HT1080 (cell line): ENCODE measurements at places on chromosomes 16 and 17. TPM values are rescaled to one million over a fixed set of nuclear protein-coding genes. Genes with fewer than 3 reads are reported as not detected.
A peak's percentile ranks its signal among the peaks of the same experiment; 100 is the strongest.

The DOC2B gene
- total RNA-seq, result not detected in 2 replicates

The ACSM3 gene
- total RNA-seq, result 0.45 and 0.70 TPM in 2 replicates

The PDILT gene
- total RNA-seq, result not detected in 2 replicates

The GSG1L2 gene
- not detected in 2 replicates for total RNA-seq

The KCNJ18 gene
- 0.07 TPM in 1 of 2 replicates, not detected in the other for total RNA-seq

The NT5C3B gene
- 56.2 and 73.8 TPM in 2 replicates for total RNA-seq

The EPN3 gene
- not detected in 2 replicates for total RNA-seq

The CCL16 gene
- total RNA-seq, result not detected in 2 replicates

The KRT33A gene
- not detected in 2 replicates for total RNA-seq

The PPP1R1B gene
- total RNA-seq, result 0.30 TPM in 1 of 2 replicates, not detected in the other

The PTX4 gene
- total RNA-seq, result not detected in 2 replicates

GRCh38 chr16:3087243-3088235 lies 11.6 kb downstream of the ZSCAN10 start:
- DNase-seq, result no peak

GRCh38 chr17:67528751-67529436 lies 151.8 kb downstream of the PITPNC1 start:
- peak; percentile 90 for DNase-seq

- DNase-seq, result no peak
These were observed 893 bp downstream of the CTU2 start for GRCh38 chr16:88706965-88707826.

- no peak for DNase-seq
These were observed 5.2 kb downstream of the TLCD3A start for GRCh38 chr17:737561-738113.

DNA sequence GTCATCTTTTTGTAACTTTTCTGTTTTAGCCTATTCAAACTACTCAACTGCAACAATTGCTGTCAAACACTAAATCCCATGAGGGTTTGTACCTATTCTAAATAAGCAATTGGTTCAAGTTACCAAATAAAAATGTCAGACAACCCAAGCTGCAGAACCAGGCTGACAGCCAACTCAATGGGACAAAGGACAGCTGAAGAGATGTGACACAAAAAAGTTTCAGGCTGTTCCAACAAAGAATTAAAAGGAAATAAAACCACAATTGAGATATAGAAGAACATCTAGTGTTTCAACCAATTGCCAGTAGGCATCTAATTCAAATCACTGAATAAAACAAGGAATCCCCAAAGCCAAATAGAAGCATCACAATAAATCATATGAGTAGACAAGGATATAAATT lies 49.3 kb downstream of the GRB7 start:
- no peak for DNase-seq

DNA sequence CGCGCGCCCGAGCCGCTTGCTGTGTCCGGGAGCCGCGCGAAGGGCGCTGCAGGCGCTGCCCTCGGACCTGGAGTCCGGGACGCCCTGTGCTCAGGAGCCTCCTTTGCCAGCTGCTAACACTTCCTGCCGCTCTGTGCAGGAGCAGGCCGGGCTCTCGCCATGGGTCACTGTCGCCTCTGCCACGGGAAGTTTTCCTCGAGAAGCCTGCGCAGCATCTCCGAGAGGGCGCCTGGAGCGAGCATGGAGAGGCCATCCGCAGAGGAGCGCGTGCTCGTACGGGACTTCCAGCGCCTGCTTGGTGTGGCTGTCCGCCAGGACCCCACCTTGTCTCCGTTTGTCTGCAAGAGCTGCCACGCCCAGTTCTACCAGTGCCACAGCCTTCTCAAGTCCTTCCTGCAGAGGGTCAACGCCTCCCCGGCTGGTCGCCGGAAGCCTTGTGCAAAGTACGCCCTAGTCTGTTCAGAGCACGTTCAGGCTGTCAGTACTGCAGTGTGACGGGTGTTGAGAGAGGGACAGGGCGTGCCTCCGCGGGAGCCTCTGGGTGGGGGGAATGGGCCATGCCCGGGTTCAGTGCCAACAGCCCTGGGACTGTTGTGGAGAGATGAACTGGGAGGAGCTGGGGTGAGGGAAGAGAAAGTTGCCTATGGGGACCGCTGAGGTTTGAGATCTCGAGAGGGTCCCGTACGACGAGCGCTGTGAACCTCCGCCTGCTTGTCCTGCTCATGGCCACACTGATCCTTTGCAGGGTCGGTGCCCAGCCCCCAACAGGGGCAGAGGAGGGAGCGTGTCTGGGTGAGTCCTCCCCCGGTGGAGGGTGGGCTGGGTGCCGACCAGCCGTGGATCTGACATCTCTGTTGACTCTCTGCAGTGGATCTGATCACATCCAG lies 1.3 kb downstream of the ZNF276 start:
- peak; percentile 59 for DNase-seq

- DNase-seq, result no peak
These were observed 367.5 kb downstream of the CPPED1 start for GRCh38 chr16:12436201-12436657.

DNA sequence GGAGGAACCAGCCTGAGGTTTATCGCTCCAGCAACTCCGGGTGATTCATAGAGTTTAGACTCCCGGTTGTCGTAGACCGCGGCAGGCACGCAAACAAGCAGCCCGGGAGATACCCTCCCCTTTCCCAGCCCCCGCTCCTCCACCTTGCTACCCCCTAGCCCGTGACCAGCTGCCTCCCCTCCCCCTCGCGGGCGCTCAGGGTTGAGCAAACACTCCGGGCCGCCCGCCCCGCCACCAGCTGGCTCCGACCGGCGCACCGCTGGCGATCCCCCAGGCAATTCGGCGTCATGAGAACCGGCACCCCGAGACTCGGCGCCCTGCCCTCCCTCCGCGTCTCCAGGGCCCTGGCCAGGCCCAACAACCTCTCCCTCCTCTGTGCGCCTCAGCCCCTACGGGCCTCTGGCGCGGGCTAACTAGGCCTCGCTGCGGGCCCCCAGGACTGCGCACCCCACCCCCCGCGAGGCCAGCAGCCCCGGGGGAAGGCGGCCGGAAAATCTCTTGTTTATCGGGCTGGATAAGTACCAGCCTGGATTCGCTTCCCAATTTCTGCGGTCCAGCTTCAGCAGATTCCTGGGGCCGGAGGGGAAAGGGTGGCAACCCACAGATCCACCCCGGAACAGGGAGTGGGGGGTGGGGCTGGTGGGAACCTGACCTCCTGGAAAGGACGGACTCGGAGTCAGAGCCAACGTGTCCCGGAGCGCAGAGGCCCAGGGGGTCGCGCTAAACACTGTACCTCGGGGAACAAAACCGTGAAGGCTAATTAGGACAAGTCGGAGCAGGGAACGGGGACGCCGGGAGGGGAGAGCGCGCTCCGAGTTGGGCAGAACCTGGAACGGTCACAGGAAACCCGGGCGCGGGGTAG lies 951 bp upstream of the GPRC5C start:
- DNase-seq, result peak; percentile 23

- no peak for DNase-seq
These were observed 71.5 kb downstream of the TAOK1 start for GRCh38 chr17:29461483-29462206.

GRCh38 chr17:9456330-9456729 lies 119.3 kb downstream of the STX8 start:
- no peak for DNase-seq

DNA sequence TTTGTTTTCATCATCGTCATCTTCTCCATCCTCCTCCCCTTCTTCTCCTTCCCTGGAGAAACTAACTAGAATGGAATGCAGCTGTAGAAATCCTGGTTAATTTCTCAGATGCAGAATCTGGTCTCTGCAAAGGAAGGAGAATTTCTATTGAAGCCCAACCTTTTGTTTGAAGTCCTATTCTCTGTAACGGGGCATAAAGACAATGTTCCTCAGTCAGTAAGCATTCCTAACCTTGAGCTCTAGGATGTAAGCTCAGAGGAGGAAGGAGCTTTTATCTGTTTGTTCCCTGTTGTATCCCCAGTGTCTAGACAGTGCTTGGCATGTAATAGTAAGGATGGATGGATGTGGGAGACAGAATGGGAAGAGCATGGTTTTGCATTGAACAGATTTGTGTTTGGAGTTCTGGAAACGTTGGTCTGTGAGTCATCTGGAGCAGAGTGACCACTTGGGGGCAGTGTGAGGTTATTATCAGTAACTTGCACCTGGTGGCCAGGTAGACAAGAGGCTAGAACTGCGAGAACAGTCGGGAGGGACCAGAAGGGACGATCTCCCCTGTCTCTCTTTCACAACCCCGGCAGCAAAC lies 363.7 kb downstream of the SNX29 start:
- peak; percentile 68 for DNase-seq

- no peak for DNase-seq
These were observed 1.0 kb downstream of the TLE7 start for GRCh38 chr16:71440669-71441347.

DNA sequence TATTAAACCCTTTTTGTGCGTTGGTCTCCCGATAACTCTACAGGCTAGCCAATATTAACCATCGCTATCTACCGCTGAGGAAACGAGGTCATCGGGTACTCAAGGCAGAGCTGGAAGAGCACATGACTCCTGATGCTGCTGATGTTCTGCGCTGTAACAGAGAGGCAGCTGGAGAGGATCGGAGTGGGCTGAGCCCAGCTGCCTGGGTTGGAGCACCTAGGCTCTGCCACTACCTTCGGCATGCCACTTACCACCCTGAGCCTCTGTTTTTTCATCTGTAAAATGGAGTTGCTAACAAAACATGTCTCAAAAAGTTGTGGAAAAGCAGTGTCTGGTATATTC lies 432 bp upstream of the SLC46A1 start:
- no peak for DNase-seq

- no peak for DNase-seq
These were observed 13.9 kb downstream of the GPR142 start for GRCh38 chr17:74380959-74381808.

DNA sequence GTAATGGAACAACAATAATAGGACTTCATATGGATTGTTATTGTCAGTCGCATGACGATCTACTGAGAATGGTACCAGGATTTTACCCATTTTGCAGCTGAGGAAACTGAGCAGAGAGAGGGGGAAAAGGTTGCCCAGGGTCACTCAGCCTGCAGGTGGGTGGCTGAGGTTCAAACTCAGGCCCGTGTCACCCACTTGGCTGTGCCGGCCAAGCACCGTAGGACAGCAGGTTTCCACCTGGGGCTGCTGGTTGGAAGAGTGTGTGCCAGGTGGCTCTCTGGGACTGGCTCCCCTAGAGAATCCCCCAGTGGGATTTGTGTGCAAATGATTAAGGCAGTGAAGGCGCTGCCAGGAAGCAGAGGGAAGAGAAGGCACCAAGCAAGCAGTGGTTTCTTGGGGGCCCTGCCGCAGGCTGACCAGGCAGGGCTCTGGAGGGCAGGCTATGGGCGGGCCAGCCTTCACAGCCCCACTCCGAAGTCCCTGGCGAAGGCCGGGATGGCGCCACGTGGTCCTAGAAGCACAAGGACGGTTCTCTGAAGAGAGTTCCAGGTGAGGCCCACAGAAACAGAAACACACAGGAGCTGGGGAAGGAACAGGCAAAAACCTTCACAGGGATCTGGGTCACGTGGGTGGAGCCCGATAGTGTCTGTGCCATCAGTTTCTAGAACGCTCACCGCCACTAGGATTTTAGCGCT lies 163.5 kb downstream of the IRF8 start:
- no peak for DNase-seq

- no peak for DNase-seq
These were observed 38.6 kb upstream of the TOB1 start for GRCh38 chr17:50904518-50905459.
